ENCODE measurements at places on chromosomes 13 and 19.

GRCh38 chr13:50914848-50915247, 5.3 kb downstream of the RNASEH2B start:
- DNase-seq = no peak

DNA sequence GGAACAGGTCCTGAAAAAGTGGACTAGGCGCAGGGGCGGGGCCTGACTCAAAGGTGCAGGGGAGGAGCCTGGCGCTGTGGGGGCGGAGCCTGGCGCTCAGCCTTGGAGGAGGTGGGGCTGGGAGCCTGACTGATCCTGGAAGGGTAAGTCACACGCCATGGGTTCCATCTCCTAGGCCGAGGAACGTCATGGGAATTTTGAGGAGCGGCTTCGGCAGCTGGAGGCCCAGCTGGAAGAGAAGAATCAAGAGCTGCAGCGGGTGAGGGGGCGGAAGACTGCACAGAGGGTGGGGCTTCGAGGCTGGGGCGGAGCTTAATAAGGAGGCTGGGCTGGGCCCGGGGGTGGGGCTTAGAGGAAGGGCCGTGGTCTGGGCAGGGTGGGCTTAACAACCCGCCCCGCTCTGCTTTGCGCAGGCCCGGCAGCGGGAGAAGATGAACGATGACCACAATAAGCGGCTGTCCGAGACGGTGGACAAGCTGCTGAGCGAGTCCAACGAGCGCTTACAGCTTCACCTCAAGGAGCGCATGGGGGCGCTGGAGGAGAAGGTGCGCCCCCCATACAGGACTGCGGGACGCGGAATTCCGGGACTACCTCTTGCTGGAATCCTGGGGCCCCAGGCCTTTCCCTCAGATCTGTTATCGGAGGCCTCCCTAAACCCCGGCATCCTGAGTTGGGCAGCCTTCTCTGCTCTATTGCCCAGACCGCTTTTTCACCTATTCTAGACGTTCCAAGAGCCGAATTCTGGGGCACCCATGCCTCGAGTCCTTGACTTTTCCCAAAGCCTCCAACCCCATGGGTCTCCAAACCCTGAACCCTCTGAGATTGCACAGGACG, 14.5 kb downstream of the PPFIA3 start:
- no peak for DNase-seq

- DNase-seq = no peak
Observed at GRCh38 chr13:58946274-58946673, 1217.5 kb downstream of the DIAPH3 start.

DNA sequence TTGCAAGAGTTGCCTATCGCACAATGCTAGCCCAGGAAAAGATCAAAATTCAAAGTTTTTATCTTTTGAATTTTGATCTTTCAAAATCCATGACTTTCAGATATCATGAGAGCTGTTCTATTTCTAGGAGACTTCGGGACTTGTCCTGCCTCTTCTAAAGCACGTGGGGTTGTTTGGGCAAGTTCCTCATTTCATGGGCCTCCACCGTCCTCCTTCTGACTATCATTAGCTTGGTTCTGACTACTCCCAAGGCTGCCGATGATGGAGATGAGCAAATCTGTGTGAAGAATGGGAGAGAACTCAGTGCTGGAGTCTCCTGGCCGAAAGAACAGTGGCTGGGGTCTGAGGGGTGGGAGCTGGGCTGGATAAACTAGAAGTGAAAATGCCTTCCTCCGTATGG, 86.5 kb downstream of the COL4A1 start:
- DNase-seq = no peak

GRCh38 chr13:42816538-42816937, 35.2 kb downstream of the FAM216B start:
- DNase-seq = no peak

DNA sequence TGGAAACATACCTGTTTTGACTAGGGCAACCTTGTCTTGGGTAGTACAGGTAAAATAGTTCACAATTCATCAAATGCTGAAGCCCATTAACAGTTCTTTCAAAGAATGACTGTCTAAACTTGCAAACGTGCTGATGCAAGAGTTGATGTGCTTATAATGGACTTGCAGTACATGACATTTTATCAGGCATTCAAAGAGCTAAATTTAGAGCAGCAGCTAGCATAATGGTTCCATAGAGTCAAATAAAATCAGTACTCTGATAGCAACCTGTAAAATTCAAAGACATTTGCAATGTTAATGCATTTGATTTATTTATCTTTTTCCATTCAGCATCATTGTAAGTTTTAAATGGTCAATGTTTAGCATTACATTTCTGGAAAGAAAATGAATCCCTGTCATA, 979.7 kb upstream of the SLC10A2 start:
- no peak for DNase-seq

- DNase-seq = no peak
Observed at GRCh38 chr19:13583114-13583513, 76.8 kb upstream of the CACNA1A start.

All from activated B cell treated with CpG ODN at 0.5 μM for 24 hours (primary cell).